ENCODE measurements at places on chromosomes 2 and 18.

GRCh38 chr18:12325726-12326245 lies 17.7 kb downstream of the TUBB6 start:
- DNase-seq, result no peak

- DNase-seq, result no peak
These were observed 533.7 kb upstream of the SALL3 start for GRCh38 chr18:78445880-78446279.

DNA sequence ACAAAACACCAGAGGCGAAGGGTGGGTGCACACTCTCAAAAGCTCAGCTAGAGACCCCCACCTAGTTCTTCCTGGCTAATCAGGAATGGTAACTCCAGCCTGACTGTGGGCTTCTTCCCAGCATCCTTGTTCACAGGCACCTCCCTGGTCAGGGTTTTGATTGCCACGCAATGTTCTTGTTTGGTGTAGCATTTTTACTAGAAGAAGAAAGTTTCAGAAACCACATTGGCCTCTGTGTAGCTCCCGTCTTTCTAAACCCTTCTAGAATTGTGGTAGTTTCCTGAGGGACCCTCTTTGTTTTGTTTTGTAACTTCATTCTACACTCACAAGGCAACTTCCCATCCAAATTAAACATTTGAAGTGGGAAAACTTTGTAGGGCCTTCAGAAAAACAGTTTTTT lies 254.5 kb upstream of the EPAS1 start:
- DNase-seq, result no peak

DNA sequence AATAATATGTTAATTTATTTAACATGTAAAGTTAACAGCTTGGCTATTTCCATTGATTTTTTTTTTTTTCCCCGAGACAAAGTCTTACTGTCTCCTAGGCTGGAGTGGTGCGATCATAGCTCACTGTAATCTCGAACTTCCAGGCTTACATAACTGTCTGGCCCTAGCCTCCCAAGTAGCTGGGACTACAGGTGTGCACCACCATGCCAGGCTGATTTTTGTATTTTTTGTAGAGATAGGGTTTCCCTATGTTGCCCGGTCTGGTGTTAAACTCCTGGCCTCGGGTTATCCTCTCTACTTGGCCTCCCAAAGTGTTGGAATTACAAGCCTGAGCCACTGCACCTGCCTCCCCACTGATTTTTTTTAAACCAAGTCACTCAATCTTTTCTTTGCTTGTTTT lies 32.5 kb upstream of the KLHL14 start:
- DNase-seq, result no peak

DNA sequence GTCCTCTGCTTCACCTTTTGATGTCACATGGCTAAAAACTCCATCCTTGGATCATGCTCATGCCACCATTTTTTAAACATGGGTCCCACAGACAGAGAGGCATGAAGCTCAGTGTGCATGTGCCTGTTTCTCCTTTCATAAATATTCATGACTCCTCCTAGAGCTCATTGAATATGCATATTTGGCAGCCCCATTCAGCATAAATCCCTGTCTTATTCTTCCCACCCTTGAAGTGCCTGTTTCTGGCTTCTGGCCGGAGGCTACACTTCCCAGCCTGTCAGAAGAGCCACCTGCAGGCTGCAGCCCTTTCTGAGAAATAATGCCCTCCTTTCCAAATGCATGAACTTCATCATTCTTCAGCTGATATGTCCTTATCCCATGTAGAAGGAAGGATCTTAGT lies 109.7 kb downstream of the LDLRAD4 start:
- no peak for DNase-seq

DNA sequence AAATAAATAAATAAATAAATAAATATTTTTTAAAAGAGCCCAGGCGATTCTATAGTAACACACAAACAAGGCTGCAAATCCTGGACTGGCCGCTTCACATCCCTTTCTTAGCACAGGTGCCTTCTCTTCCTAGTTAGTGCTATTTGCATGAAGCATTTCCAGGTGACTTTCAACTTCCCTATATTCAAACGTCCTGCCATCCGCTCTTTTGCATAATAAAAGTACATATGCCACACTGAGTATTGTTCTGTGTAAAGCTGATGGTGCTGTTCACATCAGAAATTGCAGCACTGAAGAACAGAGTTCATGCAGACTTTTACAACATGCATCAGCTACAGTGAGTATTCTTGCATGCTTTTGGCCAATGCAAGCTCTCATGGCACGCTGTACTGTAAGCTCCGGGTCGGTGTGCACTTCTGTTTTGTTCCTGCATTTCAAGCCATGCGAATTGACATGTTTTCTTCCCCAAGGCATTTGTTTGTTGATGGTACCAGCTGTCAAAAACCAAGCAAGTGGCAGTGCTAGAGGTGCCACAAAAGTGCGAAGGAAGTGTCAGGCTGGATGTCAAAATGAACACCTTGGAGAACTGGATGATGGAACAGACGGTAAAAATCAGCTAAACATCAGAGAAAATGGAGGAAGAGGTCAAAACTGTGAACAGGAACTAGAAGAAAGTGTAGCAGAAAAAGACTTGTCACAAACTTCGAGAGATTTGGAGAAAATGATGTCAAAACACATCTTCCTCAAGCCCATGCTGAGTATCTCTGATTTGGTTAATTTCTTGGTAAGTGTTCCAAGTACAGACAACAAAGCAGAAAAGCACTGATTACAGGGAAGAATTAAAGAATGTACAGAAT lies 25.5 kb upstream of the CEP68 start:
- DNase-seq, result no peak

DNA sequence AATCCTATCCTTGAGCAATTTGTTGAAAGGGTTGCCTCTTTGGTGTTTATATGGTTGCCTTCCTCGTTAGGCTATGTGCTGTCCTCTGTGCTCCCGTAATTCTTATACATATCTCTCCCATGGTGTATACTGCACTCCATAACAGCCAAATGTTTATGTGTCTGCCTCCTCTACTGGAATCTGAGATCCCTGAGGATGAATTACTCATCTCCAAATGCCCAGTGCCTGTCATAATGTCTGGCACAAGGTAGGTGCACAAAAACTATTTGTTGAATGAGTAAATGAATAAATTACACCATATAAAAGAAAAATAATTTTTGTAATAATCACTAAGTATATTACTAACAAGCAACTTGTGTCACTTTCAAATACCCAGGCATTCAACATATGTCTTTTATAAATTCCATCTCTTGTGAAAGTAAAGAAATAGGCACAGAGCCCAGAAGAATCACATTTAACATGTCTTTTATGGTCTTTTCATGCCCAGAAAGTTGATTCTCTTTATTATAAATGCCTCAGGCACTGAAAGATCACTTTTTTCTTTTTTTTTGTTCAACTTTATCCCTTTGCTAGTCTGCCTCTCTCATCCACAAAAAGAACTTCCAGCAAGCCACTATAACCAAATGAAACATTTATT lies 164.9 kb downstream of the CCDC148 start:
- DNase-seq, result no peak

- DNase-seq, result no peak
These were observed 271.3 kb downstream of the CCDC178 start for GRCh38 chr18:33169218-33169617.

- DNase-seq, result peak; percentile 38
These were observed 7.3 kb downstream of the SFXN5 start for GRCh38 chr2:73063909-73064875.

DNA sequence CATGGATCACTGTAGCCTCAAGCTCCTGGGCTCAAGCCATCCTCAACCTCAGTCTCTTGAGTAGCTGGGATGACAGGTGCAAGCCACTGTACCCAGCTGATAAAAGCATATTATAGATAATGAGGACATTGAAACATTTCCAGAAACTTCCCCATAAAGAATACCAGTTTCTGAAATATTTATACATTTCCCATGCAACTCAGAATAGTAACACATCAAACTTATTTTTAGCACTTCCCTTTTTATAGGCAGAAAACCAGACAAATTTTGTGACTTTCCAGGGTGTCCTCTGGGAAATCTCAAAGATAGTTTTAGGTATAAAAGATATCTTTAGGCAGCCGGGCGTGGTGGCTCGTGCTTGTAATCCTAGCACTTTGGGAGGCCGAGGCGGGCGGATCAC lies 25.1 kb upstream of the DPYSL5 start:
- DNase-seq, result no peak

GRCh38 chr2:28488858-28489575 lies 6.8 kb upstream of the PLB1 start:
- DNase-seq, result no peak

DNA sequence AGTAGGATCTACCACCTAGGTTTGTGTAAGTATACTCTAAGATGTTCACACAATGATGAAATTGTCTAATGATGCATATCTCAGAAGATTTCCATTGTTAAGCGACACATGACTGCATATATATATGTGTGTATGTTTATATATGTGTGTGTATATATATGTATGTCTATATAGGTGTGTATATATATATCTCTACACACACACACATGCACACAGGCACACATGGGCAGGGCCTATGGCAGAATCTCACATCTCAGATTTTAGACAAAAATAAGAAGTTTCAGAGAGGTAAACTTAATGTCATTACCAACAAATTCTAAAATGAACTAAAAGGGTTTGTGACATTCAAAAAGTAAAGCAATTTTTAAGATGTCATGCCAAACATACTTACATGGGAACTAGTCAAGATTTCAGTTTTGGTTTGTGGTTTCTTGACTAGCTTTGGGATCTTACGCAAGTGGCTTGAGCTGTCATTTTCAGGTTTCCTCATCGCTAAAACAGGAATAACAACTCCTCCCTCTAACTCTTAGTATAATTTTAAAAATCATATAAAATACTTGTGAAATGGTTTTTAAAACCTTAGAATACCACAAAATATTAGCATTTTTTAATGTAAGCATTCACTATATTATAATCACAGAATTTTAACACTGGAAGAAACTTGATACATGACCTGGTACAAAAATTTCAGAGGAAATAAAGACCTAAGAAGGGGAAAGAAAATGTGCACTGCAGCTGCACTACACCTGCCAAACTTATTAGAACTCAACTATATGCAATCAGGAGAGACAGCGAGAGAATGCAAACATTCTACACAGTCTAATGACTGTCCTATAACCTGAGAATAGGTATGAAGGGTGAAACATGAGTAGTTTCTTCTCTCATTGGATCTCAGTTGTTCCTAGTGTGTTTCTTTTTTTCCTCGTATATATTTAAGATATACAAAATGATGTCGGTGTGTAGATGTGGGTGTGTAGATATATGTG lies 75.7 kb downstream of the TTC21B start:
- DNase-seq, result no peak

DNA sequence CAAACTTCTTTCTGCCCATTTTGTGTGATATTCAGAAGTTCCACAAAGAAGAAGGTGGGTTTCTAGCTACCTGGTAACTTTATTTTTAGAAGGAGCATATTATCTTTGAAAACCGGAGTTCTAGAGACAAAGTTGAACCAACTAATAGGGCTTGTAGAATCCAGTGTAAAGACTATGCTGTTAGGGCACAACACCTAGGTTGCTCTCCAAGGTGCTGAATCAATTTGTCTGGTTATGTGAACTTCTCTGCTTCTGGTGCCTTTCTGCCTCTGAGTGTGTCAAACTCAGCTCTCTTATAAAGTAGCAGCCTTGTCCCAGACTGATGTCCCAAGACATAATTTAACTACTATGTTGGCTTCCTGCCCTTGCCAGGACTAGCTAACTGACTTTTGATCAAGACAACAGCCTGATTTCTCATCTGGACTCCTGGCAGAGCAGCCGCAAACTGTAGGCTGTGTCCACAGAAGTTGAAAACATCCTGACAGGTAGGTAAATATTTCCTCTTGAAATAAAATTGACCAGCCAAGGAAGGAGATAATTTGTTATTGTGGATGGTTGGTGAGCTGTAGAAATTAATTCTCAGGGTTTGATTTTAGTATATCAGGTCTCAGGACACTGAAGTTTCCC lies 119.4 kb downstream of the CYRIA start:
- no peak for DNase-seq

DNA sequence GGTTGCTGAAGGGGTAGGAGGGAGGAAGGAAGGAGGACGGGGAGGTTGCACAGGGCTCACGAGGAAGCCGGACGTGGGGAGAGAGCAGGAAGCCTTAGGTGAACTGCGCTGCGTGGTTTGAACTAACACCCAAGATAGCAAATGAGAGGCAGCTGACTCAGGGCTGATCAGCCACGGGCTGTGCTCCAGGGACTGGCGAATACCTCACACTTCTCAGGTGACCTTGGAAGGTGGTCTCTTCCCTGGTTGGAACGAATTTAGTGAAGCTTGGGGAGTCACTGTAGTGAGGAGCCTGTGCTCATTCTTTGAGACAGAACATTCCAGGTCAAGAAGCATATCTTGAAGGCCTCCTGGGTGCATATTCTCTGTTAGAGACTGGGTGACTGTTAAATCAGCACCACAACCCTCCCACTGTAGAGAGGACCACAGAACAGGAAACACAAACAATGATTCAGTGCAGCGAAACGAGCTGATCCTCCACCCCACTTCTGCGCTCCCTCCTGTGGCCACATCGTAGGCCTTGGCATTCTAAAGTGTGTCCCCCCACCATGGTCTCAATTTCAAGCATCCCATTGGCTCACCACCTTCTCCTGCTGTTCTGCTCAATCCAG lies 33.8 kb downstream of the TOGARAM2 start:
- no peak for DNase-seq

DNA sequence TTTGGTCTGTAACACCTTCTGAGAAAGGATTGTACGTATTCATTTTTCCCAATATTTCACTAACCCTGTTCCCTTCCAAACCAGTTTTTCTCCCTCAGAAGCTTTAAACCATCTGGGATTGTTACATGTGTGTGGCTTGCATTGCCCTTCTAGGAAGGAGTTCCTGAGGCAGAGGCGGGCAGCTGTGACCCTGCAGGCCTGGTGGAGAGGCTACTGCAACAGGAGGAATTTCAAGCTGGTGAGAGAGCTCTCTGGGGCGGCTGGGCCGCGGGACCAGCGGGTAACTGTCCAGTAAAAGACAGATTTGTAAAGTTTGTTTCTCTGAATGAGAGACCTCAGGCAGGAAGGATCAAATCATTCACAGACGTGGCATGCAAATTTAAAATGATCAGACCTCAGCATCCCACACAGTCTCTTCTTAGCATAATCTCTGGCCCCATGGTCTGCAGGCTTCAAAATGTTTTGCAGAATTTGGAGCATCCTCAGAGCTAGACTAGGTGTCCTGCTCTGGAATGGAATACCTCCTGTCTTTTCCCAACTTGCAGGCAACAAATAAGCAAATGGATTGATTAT lies 40.2 kb upstream of the GPR17 start:
- DNase-seq, result no peak

DNA sequence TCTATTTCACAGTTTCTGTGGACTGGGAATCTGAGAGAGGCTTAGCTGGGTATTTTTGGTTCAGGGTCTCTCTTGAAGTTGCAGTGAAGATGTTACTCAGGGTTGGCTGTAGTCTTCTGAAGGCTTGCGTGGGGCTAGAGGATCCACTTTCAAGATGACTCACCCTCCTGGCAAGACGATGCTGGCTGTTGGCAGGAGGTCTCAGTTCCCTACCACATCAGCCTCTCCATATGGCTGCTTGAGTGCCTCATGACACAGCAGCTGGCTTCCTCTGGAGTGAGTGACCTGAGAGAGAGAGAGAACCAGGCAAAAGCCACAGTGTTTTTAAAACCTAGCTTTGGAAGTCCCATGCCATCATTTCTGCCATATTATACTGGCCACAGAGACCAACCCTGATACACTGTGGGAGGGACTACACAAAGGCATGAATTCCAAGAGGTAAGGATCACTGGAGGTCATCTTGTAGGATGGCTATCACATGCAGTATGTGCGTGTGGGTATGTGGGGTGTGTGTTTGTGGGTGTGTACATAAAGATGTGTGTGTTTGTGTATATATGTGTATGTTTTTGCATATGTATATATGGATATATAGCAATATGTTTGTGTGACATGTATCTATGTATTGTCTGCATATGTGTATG lies 25.1 kb downstream of the DNPEP start:
- peak; percentile 81 for DNase-seq

GRCh38 chr2:152174574-152174973 lies 989 bp downstream of the STAM2 start:
- DNase-seq, result no peak
